ENCODE measurements at places on chromosomes 12 and 14.

- no peak for DNase-seq
These were observed 16.6 kb downstream of the SSH1 start for GRCh38 chr12:108840605-108841332.

- no peak for DNase-seq
These were observed 14.3 kb downstream of the B4GALNT3 start for GRCh38 chr12:473863-474577.

DNA sequence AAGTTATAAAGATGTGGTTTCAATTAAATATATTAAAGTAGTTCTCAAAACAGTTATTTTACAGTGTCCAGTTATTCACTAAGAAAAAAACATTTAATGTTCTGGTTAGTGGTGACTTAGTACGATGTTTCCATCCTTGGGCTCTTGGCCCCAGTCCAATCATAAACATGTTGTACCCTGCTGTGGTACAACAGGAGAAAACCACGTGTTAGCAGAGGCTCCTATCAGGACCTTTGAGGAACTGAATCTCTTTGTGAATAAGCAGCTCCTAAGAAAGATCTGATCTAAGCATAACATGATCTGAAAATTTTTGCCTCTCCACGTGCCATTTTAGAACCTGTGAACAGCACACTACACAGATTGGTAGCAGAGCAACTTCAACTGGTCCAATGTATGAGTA lies 234.0 kb downstream of the SYT1 start:
- DNase-seq, result no peak

DNA sequence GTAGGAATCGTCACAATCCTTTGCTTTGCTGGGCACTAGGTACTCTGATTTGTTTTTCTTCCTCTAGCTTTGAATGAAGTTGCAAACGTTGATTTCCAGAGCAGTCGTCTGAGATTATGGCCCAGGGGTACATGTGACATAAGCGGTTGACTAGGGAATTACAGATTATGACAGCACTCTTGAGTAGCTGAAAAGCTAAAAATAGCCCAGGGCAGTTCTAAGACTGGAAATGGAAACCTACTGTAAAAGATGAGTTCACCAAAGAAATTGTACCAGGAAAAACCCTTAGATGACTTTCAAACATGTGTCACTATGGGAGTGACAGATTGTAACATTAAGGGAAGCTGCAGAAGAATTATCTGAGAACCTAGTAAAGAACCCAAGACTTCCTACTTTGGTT lies 108.5 kb downstream of the ANO6 start:
- DNase-seq, result no peak

GRCh38 chr14:71372411-71372838 lies 465.2 kb downstream of the PCNX1 start:
- no peak for DNase-seq

DNA sequence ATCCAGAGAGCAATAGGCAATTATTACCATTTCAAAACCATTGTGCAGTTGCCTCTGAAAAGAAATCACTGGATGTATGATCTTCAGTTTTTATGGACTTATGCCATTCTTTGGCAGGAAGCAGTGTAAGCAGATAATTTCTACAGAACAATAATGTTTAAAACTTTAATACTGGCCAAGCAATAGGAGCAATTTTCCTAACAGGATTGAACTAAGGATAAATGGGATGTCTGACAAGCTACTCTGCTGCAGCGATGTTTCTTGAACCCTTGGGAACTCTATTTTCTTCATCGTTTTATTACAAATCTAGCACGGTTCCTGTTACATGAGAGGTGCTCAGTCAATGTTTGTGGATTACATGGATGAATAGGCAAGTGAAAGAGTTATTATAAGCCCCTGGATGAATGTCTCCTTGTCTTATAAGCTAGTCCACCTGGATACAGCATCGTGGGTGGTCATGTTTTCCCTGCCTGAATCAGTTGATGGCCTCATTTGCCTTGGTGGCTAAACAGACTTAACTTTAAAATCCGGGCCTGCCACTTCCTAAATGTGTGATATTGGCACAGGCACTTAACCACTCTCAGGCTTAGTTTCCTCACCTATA lies 68.2 kb upstream of the MDM1 start:
- no peak for DNase-seq

DNA sequence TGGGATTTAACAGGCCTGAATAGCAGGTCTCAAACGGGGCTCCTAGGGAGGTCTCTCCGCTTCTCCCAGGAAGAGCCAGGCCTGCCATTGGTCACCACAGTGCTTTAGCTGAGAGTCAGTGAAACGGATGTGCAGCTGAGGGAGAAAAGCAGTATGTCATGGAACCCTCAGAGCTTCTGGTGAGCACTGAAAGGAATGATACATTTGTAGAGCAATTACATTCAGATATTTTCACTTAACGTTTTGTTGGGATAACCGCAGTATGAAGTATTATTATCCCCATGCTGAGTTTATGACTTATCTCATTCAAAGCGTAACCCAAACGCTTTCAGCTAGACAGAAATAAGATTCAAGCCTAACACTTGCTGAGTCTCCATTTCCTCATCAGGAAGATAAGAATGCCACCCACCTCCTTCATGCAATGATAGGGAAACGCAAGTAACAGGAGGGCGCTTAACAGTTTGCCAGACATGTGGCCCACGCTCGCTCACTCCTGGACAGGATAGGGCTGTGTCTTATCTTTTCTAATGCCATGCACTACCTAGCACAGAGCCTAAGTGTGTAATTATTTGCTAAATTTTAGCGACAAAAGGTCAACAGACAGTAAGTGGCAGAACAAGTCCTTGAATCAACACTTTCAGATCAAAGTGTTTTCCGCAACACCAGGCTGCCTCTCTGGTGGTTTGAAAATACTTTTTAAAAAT lies 28.2 kb downstream of the DAD1 start:
- no peak for DNase-seq

DNA sequence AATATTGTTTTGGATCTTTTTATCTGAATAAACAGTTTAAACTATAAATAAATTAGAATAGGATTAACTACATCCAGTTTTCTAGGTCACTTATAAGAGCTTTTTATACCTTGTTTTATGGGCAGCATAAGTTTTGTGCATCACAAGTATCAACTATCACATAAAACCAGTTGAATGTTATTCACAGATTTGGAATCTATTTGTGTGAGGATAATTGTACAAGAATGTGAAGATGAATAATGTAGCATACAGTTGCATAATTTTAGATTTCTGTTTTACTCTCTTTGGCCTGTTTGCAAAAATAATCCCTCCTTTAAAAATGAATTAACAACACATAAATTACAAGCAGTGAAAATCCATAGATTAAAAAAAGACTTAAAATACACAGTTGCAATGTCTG lies 88.8 kb downstream of the SCFD1 start:
- DNase-seq, result no peak

DNA sequence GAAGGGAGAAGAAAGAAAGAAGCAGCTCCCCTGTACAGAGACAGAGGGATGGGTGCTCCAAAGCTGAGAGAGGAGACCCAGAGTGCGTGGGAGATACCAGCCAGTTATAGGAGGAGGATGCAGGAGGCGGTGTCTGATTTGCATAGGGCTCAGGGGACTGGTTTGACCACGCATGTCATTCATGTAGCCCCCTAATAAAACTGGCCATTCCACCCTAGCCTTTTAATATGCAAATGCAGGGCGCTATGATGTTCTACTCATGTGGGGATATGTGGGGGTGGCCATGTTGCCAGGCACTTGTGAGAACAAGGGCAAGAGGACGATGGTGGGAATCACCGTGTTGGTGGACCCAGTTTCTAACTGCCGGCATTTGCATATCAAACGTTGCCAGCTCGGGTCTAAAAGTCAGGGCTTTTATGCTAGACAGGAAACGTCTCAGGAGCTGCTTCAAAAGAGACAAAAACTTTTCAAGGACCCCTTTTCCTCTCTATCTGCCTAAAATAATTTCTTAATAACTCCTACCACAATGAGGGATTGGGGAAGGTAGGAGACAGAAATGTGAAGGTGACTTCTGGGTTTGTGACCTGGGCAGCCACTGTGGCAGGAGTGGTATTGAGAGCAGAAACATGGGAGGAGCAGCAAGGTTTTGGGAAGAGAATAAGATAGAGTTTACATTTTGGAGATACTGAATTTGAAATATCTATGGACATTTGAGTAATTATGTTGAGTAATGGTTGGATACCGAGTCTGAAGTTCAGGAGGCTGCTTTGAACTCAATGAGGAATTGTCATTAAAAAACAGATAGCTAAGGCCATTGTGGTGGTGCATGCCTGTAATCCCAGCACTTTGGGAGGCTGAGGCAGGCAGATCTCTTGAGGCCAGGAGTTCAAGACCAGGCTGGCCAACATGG lies 2.2 kb upstream of the ATXN3 start:
- DNase-seq, result no peak

DNA sequence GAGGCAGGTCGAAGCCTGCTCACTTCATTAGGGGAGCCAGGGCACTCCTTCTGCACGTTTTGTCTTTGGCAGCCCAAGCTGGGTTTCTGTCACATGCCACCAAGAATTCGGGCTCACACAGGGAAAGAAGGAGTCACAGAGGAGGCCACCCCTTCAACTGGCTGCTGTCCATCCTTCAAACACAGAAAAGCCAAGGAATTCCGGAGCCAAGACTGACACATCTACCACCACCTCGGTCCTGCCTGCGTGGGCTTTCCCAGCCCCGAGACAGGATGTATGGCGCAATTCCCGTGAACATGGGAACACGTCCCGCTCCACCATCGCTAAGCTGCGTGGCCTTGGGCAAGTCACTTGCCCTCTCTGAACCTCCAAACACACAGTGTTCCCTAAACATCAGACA lies 70.4 kb downstream of the NCOR2 start:
- DNase-seq, result no peak

- DNase-seq, result no peak
These were observed 1.2 kb downstream of the ZNF641 start for GRCh38 chr12:48349471-48349870.

- DNase-seq, result no peak
These were observed 55.2 kb downstream of the SEL1L start for GRCh38 chr14:81478446-81478845.

- no peak for DNase-seq
These were observed 32.7 kb downstream of the DYRK2 start for GRCh38 chr12:67681105-67681778.

- DNase-seq, result no peak
These were observed 135.2 kb downstream of the GCH1 start for GRCh38 chr14:54767450-54767849.

DNA sequence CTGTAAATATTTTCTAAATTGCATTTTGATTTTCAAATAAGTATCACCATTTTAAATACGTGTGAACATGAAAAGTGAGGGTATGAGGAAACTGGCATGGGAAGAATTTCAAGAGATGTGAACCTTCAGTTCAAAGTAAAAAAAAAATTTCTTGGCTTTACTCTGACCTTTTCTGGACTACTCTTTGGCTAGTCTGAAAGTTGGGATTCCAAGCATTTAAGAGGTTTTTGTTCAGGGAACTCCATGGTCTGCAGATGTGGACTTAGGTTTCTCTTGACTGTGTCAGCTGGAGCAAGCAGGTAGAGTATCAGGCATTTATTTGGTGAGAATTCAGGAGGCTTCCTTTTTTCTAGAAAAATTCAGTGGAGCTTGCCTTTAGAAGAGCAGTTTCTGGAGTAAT lies 311.6 kb downstream of the LRIG3 start:
- no peak for DNase-seq

- no peak for DNase-seq
These were observed 119.9 kb upstream of the LHX5 start for GRCh38 chr12:113591480-113591974.

- DNase-seq, result peak; percentile 42
These were observed 833 bp upstream of the BHLHE41 start for GRCh38 chr12:26125400-26126339.

DNA sequence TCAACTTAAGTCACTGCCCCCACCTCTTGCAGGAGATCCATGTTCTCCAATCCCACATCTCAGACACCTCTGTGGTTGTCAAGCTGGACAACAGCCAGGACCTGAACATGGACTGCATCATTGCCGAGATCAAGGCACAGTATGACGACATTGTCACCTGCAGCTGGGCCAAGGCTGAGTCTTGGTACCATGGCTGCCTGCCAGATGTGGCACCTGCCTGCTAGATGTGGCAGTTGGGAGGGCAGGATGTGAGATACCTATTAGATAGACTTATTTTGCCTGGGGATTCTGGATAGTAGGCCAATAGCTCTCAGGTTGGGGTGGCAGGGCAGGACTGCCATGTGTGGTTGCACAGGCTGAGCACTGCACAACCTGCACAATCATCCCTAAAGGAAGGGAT lies 7.9 kb upstream of the KRT86 start:
- DNase-seq, result no peak

- DNase-seq, result no peak
These were observed 36.7 kb upstream of the FERMT2 start for GRCh38 chr14:52987514-52987913.

GRCh38 chr12:26113853-26114719 lies 10.8 kb downstream of the BHLHE41 start:
- peak; percentile 72 for DNase-seq

- DNase-seq, result no peak
These were observed 1284.8 kb downstream of the TMEM121 start for GRCh38 chr14:106811162-106811561.

DNA sequence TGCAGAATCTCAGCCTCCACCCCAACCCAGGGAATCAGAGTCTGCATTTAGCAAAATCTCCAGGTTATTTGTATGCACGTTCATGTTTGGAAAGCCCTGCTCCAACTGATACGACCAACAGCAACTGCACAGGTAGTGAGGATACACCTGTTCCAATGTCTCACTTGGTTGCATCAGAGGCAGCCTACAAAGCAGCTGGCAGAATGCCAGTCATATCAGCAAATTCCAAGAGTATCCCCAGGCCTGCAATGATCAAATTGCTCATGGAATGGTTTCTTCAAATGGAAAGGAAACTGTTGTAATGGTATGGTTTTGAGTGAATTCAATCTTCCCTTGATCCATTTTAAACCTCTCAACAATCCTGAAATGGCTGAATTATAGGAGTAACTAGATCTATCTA lies 75.4 kb downstream of the GRIP1 start:
- DNase-seq, result no peak

DNA sequence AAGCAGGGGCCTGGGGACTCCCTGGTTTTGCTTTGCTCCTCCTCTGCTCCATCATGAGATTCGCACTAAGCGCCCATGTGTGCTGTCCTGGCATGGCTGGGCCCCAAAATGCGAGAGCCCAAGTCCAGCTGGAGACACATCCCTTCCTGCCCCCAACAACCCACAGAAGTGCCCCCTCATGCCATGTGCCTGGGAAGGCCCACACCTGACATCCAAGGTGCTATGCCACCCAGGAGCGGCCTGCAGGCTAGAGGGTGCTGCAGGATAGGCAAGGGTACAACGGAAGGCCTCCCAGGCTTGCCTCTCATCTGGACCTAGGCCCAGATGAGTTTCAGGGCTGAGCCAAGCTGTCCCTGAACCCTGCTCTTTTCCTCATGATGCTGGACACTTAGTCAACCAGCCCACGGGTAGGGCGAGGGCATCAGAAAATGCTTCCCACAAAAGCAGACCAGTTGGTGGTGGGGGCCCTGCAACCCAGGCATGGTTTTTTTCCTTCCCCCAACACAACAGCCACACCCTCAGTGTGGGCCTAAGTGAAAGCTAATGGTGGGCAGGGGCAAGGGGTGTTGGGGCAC lies 13.2 kb upstream of the KRT80 start:
- no peak for DNase-seq

Measured in naive B cell (primary cell).